ENCODE measurements at places on chromosomes 6 and 20.

- no peak for DNase-seq
These were observed 1.2 kb downstream of the ANKRD6 start for GRCh38 chr6:89434150-89434499.

- no peak for DNase-seq
These were observed 38.9 kb downstream of the RPP40 start for GRCh38 chr6:4964675-4965561.

GRCh38 chr20:37293301-37293943 lies 4.0 kb downstream of the MANBAL start:
- no peak for DNase-seq

DNA sequence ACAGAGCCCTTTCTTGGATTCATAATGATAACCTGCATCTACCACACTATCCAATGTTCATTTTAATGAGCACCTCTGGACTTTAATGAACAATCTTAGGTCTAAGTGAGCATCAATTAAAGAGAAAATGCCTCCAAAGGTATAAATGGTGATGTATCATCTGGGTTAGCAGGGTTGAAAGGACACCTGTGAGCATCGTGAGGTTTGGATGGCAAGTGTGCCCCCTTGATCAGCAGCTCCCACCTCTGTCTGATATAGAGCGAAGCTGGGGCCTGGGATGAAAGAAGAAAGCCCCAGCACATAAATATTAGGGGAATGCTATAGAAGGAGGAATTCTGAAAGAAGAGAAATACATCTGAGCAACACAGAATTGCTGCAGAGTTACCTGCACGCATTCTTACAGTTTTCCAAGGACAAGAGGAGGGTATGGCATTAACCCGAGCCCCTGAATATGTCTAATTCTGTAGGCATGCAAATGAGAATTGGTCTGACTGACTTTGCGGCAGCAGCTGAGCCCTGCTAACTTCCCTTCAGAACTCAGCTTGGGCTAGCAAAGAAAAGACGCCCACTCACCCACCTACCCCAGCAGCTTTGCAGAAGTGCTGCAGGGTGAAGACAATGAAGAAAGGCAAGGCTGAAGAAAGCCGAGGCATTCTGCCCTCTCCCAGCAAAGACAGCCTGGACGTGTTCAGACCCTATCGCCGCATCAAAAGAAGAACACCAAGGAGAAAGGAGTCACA lies 136.2 kb downstream of the GMPR start:
- DNase-seq: no peak

- no peak for DNase-seq
These were observed 21.7 kb downstream of the SMLR1 start for GRCh38 chr6:130848945-130849344.

GRCh38 chr6:132515386-132515785 lies 2.5 kb upstream of the STX7 start:
- no peak for DNase-seq

GRCh38 chr6:138957903-138958302 lies 30.1 kb downstream of the REPS1 start:
- no peak for DNase-seq

GRCh38 chr20:3227506-3227905 lies 11.5 kb downstream of the SLC4A11 start:
- DNase-seq: no peak

- no peak for DNase-seq
These were observed 253.0 kb downstream of the RFPL4B start for GRCh38 chr6:112600168-112600567.

DNA sequence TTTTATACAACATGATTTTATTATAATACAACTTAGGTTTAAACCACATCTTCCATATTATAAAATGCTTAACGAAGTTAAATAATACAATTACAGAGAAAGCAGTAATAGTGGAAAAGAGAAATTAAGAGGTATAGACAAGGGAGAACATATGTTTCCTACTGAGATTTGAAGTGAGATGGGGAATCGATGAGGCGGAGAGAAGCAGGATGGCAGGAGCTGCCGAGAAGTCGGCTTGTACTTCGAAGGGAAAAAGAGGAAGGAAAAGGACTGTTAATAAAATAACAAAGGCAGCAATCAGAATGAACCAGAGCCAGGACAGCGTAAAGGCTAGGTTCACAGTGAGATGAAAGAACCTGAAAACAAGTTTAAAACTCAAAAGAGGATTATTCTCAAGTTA lies 15.4 kb downstream of the FBXL4 start:
- no peak for DNase-seq

GRCh38 chr6:27940766-27941165 lies 16.3 kb upstream of the OR2B6 start:
- DNase-seq: peak; percentile 43

- no peak for DNase-seq
These were observed 99.2 kb upstream of the SYNDIG1 start for GRCh38 chr20:24370249-24370648.
